Upper lobe of right lung (tissue), 1 donor: ENCODE measurements at places on chromosomes 4 and X. TPM values are rescaled to one million over a fixed set of nuclear protein-coding genes. Genes with fewer than 3 reads are reported as not detected.

PCSK1N gene
- total RNA-seq = 4.3 TPM

WAS gene
- total RNA-seq = 25.3 TPM

AFM gene
- not detected for total RNA-seq

XG gene
- 0.64 TPM for total RNA-seq

DNA sequence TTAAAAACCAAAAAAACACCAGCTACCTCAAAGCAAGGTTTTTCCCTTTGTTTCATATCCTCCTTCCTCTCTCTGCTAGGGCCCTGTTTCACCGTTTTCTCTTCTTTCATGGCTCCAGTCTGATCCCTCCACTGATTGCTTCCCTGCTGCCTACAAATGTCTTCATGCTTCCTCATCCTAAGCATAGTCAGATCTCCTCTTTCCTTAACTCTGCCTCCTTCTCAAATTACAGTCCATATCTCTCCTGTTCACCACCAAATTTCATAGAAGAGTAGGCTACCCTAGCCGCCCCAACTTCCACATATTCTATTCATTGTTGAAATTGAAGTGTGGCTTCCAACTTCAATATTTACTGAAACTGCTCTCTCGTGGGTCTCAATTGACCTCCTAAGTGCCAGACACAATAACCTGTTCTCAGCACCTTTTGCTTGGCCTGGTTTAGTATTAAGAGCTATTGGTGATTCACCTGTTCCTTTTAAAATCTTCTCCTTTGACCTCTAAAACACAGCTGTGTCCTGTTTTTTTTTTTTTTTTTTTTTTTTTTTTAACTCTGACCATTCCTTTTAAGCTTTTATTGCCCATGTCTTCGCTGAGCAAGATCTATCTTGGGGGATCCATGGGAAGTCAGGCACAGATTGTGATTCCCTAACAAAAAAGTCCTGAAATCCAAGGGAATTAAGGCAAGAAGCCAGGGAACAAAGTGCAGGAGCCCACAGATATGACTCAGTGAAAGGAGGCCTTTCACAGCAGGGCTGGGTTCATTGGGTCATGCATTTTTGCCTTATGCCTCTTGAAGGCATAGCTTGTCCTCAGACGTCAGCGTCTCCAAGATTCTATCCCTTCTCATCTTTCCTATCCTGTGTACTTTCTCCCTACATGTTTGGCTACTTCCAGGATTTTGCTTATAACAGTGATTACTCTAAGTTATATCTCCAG, 85.4 kb downstream of the RPS3A start:
- DNase-seq = no peak

DNA sequence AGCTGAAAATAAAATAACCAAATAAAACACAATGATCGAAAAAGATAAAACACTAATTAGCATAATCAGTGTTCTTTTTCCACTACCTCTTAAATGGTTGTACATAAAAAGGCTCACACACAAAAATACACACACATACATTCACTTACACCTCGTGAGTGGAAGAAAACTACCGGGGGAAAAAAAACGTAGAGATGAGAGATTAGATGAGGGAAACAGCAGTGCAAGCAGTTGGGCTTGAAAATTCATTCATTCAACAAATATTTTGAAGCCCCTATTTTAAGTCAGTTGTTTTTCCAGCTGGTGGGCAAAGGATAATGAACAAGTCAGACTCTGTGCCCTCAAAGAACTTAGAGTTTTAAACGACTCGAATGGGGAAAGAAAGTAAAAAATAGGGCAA, 1.0 kb downstream of the TBCK start:
- DNase-seq = no peak

GRCh38 chr4:25002681-25003080, 28.1 kb downstream of the LGI2 start:
- DNase-seq = no peak

DNA sequence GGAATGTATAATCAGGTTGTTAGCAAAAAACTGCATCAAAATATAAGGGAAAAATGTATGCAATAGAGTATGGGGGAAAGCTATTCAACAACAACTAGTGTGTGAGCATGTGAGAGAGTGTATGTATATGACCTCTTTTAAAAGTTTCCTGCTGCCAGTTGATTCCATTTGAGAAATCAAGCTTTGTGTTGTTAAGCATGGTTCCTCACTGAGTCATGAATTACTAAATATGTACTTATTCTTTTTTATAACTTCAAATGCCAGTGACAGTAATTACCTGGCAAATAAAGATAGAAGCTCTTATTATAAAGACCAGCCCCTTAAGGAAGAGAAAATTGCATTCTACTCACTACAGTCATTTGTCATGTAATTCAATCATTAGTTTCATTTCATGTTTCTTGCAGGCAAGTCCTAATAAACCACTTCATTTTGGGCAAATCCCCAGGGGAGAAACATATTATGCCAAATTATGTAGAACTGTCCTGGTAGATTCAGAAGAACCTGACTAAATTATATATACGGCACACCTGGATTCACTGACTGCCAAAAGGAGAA, 19.2 kb downstream of the RASGEF1B start:
- DNase-seq = no peak

GRCh38 chrX:37580080-37580479, 8.6 kb downstream of the LANCL3 start:
- DNase-seq = no peak

DNA sequence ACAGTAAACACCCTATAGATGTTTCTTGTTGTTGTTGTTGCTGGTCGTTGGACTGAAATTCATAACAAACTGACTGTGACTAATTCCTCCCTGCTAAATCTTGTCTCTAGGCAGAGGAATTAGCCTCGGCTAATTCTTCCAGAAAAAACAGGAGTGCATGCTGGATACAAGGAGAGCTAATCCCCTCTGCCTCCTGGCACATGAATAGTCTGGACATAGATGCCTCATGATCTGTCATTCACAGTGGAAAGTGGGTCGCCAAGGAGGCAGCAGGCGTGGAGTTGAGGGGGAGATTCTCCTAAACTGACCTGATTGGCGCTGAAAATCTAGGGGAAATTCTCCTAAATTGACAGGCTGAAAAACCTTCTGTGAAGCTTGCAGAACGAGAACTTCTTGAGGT, 220.1 kb downstream of the DCTD start:
- no peak for DNase-seq

DNA sequence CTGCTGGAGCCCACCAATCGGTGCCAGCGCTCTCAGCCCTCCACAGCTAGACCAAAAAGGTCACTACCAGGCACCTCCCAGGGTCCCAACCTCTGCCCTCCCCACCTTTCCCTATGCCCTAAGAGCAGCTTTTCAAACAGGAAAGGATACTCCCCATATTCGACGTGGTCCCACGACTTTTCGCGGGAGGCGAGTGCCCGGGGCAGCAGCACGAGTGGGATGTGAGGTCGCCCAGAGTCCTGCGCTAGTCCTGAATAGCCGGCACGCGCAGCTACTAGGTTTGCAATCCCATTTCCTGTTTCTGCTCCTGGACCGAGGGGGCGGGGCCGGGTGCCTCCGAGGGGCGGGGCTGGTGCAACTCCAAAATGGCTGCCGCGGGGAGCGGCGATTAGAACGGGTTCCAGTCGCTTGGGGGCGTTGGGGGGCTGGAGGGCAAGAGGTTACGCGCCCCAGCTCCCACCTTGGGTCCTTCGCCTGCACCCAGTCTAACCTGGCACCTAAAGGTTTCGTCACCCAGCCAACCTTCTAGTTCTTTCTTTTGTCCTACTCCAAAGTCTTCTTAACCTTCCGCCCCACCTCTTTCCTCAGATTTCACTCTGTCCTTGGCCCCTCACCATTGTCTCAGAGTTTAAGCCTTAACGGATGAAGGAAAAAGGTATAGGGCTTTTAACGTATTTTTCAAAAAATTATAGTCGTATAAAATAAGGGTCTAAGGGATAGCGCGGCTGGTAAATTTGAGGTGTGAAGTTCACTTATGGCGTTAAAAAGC, 85.0 kb upstream of the TENT5D start:
- peak; percentile 76 for DNase-seq

- no peak for DNase-seq
Measured at GRCh38 chr4:172348426-172348825, 535.2 kb downstream of the GALNTL6 start.

- no peak for DNase-seq
Measured at GRCh38 chr4:15851969-15852368, 73.8 kb downstream of the CD38 start.

DNA sequence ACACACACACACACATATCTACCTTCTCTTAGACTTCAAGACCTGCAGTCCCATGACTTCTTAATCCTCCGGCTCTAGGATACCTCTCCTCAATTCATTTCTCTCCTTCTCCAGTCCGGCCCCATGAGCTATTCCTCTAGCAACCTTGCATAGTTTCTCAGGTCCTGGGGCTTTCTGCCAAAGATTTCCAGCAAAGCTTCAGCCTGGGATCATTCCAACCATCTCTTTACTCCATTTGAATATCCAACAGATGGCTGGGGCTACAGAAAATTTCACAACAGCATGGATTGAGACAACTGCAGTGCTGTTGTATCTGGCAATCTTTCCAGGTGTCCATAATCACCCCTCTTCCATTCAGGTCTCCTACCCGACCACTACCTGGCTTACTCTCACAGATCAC, 184.1 kb downstream of the DCHS2 start:
- DNase-seq = no peak

- peak; percentile 74 for DNase-seq
Measured at GRCh38 chr4:41360921-41361793, 104.4 kb downstream of the UCHL1 start.

DNA sequence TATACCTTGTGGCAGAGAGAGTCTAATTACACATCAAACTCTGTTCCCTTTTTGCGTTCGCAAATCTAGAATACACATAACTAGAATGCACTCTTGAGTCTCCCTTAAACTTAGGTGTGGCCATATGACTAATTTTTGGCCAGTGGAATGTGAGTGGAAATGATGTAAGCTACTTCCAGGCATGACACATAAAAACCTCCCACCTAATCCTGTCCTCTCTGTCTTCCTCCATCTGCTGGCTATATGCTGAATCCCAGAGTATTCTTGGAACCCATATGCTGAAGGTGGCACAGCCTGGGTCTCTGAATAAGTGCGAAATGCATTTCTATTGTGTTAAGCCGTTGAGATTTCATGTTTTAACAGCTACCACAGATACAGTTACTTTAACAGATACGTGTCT, 269.9 kb upstream of the NRK start:
- no peak for DNase-seq

- DNase-seq = no peak
Measured at GRCh38 chr4:138414202-138414601, 172.1 kb upstream of the SLC7A11 start.
